ENCODE measurements at places on chromosomes 1 and 21.

DNA sequence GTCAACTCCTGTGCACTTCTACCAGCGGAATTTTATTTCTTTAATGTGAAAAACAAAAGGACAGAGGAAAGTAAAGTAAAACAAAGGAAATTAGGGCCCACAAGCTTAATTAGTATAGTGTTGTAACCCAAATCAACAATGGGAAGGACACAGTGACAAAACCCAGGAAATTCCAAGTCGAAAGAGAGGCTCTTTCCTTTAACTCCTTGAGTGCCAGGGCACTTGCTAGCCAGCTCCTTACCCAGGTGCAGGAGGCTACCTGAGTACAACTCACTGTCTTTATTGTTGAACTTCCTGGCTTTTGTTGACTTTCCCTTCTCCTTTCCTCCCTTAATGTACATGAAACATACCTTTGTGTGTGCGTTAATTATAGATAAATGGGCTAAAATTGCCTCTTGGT is 55.0 kb downstream of the PEX14 start:
- DNase-seq, result no peak

DNA sequence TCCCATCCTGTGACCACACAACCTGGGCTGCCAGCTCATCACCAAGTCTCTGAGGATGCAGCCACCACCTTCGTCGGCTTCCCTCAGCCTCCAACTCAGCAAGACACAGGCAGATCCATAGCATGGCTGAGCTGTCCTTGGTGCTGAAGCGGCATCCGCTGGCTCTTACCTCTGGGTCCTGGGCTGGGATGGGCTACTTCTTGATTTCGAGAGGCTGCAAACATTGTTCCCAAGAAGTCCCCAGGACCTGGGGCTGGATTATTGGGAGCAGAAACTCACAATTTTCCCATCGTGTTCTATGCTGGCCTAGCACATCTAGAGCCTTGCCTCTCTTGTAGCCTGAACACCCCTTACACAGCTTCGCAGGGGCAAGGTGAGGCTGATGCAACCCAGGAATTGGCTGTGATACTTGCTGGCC is 24.9 kb upstream of the C1QA start:
- DNase-seq, result no peak

DNA sequence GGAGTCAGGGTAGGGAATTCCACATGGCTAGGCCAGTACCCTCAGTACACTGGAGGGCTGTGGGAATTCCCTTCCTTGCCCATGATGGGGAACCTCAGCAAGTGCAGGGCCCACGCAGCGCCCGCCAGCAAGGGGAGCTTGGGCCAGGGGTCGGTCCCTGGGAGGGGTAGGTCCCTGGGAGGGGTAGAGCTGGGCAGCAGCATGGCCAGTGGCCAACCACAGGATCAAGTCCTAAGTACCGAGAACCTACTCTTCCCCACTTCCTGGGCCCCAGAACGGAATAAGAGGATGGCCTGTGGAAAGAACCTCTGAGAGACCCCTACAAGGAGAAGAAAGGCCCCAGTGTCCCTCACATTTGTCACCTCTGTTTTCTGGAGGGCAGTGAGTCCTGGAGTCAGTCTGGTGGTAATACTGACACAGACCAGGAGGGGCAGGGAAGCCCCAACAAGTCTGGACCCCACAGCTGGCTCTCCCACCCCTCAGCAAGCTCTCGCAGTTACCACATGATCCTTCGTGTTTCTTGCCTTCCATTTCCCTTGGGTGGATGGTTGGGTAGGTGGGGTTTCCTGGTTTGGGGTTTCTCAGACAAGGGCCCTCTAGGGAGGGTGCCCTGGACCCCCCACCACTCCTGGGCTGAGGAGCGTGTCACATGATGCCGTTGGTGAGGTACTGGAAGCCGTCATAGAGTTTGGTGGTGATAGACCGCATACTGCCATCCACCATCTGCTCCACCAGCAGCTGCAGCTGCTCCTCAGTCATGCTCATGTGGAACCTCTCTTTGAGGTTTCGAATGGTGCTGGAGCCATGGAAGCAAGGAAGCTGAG is 10.3 kb downstream of the ZNF687 start:
- no peak for DNase-seq

DNA sequence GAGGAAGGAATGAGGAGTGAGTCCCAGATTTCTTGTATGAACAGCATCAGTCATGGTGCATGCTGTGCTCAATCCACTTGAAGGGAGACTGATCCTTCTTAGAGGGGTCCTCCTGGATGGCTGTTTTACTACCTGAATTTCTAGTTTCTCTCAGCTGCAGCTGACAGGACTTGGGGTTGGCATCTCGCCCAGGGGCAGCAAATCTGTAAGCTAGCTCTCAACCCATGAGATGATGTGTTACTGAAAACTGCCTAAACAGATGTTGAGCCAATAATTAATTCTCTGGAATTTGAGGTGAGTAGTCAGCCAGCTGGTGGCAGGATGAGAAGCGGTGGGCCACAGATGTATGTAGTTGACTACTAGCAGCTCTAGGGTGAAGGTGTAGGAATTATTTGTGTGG is 19.6 kb downstream of the BACH1 start:
- DNase-seq, result no peak

GRCh38 chr1:97538113-97538512 is 382.7 kb downstream of the DPYD start:
- DNase-seq, result no peak

DNA sequence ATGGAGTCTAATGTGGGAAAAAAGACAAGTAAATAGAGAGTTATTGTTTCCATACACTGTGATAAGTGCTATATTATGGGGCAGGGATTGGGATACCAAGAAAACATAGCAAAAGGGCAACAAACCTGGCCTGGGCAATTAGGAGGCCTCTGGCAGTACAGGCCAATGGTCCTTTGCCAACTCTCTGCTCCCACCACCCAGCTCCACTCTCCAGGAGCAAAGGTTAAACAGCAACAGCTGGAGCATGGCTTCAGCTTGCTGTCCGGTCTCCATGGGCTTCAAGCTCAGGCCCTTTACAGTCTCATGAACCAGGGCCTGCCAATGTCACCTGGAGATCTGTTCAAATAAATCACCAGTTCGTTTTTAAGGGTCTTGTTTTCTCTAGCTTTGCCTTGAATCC is 37.2 kb upstream of the ARHGAP29 start:
- DNase-seq, result no peak

- no peak for DNase-seq
These were observed 819 bp upstream of the GPR3 start for GRCh38 chr1:27391511-27392095.

DNA sequence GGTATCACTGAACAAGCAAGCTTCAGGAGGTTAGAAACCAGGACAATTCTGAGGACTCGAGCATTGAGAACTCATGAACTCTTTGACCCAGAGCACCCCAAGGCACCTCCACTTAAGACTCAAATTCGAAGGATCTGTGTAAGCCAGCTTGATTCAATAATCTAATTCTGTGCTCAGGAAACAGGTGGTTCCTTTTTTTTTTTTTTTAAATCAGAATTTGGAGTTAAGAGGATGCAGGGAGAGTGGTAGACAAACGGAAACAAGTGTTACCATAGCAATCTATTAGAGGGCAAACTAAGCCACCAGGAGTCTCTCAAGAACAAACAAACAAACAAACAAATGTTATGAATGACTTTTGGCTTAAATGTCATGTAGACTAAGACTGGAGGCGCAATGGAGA is 53.8 kb upstream of the DPH5 start:
- DNase-seq, result no peak

DNA sequence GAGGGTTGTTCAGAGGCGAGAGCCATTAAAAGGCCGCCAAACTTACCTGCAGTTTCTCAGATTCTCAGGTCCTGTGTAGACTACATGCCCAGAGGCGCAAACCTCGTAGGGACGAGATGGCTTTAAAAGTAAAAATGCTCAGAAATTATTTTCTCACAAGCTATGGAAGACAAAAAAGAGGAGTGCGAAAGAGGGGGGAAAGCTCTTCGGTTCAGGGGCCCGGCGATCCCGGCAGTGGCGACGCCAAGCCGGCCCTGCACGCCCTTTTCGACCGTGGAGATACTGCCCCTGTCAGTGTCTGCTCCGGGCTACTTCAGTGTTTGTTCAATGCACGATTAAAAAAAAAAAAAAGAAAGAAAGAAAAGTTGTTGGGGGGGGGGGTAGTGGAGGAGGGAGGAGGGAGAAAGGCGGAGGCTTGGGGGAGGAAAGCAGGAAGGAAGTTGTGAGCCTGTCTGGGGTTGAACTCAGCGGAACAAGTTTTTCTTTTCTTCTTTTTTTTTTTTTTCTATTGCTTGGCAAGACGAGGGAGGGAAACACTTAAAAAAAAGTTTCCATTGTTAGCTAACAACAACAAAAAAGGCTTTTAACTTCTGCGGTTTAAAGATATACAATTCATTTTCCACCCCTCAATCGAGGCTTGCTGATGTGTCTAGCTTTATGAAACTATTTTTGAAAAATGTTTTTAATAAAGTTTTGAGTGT is at the start of gene ITPKB:
TSS of gene ITPKB (minus strand) at position 288 of the 701 bp plus-strand sequence. CDS start 1,824 bp downstream, outside the sequence.
- DNase-seq, result no peak

DNA sequence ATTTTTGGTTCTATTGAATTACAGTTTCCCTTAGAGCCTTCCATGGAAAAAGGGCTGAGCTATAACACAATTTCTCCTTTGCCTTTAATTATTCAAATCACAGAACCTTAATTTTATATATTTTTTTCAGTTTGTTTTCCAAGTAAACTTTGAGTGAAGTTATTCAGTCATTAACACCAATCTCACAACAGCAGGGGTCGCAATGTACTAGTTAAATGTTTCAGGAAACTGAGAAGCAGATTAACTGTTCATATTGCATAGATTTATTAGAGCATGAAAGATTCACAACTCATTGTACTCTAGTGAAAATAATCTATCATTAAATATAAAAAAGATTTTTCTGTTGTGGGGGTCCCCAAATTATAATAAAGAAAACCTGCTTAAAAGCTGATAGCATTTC is 64.1 kb downstream of the KIFAP3 start:
- no peak for DNase-seq

- no peak for DNase-seq
These were observed 202.5 kb upstream of the SAMSN1 start for GRCh38 chr21:14748662-14749061.

DNA sequence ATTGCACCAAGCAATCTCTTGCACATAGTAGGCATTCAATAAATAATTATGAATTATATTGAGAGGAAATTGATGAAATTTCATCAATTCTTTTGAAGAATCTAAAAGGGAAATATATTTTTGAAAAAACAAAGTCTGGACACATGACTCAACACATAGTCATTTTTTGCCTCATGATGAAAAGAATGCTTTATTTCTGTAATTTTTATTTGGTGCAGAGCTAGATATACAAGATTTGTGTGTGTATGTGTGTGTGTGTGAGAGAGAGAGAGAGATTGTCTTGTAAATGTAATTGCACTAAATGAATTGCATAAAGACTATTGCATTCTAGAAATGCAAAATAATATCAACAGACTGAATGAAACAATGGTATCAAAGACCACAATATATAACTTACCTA is 206.2 kb upstream of the C1orf87 start:
- DNase-seq, result no peak

DNA sequence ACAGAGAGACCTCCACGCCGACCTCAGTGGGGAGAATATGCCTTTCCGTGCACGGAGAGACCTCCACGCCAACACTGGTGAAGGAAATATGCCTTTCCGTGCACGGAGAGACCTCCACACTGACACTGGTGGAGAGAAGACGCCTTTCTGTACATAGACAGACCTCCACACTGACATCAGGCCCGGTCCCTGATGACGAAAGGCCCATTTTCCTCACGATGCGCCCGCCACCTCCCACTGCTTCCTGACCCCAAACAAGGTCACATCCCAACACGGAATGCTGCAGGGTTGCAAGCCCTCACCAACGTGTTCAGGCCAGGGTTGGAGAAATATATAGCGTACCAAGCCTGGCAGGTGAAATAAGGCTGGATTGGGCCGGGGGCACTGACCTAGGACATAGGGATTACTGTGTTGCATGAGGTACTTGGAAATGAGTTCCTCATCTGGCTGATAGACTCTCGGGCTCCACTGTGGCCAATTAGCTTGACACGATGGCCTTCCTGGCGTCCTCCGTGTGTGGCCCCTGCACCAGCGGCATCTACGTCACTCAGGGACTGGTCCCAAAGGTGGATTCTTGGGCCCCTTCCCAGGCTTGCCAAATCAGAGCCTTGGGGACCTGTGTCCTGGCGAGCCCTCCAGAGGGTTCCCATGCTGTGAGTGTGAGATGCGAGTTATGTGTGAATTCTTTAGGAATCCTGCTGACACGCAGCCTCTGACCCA is 16.5 kb upstream of the SUMO3 start:
- no peak for DNase-seq

DNA sequence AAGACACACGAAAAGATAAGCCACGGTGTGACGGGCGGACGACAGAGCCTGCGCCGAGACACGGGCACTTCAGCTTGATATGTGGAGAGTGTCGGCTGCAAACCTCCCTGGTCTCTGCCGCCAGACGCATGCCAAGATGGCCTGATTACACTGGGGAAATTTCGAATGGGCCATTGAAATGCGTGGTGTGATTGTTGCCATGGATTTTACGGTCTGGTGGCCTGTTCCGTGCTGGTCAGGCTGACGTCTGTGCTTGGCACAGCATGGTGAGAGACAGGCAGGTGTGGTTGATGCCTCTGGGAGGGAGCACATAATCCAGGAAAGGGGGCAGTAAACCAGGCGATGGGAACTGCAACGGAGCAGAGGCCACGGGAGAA is 105.6 kb upstream of the TMPRSS2 start:
- DNase-seq, result no peak

DNA sequence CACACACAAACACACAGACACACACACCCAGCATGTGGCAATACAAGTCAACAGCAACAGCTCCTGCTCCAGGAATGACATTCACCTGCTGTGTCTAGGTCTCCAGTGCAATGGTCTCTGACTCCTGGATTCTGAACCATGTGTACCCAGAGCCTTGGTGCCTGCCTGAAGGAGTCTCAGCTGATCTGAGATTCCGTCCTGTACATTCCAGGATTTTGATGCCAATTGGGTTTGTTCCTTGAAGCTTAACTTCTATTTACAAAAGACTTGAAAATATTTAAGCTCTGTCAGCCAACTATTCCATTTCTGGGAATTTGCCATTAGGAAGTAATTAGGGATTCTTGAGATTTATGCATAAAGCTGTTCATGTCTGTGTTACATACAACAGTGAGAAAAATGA is 85.4 kb upstream of the LRRC8D start:
- no peak for DNase-seq

GRCh38 chr1:182430263-182431068 is 19.5 kb upstream of the RGSL1 start:
- no peak for DNase-seq

DNA sequence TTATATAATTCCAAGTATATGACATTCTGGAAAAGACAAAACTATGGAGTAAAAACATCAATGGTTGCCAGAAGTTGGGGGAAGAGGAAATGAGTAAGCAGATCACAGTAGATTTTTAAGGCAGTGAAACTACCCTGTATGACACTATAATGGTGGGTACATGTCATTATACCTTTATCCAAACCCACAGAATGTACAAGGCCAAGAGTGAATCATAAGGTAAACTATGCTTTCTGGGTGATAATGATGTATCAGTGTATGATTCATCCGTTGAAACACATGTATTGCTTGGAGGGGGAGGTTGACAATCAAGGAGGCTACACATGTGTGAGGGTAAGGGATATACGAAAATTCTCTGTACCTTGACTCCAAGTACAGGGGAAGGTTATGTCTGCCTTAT is 862.7 kb downstream of the PLA2G4A start:
- no peak for DNase-seq
